ENCODE measurements at places on chromosomes 4 and X. TPM values are rescaled to one million over a fixed set of nuclear protein-coding genes. Genes with fewer than 3 reads are reported as not detected.

COX18 gene
- total RNA-seq = 21.2 TPM

FAM241A gene
- total RNA-seq = 7.2 TPM

HS6ST2 gene
- total RNA-seq = not detected

- H3K27me3 ChIP-seq = no peaks in the 10 kb centered on the region
- H3K4me3 ChIP-seq = no peak overlapping the region
- H3K27ac ChIP-seq = no peak overlapping the region
- no peaks in the 10 kb centered on the region for H3K36me3 ChIP-seq
- DNase-seq = no peak
These were observed 114.4 kb downstream of the PSAPL1 start for GRCh38 chr4:7320206-7320797.

CT47C1 gene
- not detected for total RNA-seq

MAGEC3 gene
- not detected for total RNA-seq

DNA sequence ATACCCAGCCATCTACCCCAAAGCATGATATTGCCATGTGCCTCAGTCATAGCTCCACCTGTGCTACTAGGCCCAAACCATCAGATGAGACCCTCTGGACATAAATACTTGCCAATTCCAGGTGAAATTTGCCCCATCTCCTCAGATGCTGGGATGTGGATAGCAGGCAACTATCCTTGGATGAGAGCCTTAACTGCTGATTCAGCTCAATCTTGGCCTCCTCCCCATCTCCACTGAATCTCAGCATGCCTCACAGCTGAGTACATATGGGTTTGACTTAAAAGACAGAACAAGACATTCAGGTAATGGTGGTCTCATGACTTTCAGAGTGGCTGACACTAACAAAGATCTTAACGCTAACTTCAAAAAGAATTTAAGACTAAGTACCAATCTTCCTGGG, 50.8 kb upstream of the KLHL13 start:
- no peaks in the 10 kb centered on the region for H3K36me3 ChIP-seq
- DNase-seq = no peak
- H3K27ac ChIP-seq = no peak overlapping the region
- no peaks in the 10 kb centered on the region for H3K4me1 ChIP-seq
- no peak overlapping the region for H3K4me3 ChIP-seq

GRCh38 chr4:76665721-76666120, 230.7 kb downstream of the SHROOM3 start:
- no peak for DNase-seq
- H3K4me3 ChIP-seq = no peak overlapping the region
- H3K36me3 ChIP-seq = no peaks in the 10 kb centered on the region
- H3K27me3 ChIP-seq = no peaks in the 10 kb centered on the region
- no peak overlapping the region for H3K27ac ChIP-seq

DNA sequence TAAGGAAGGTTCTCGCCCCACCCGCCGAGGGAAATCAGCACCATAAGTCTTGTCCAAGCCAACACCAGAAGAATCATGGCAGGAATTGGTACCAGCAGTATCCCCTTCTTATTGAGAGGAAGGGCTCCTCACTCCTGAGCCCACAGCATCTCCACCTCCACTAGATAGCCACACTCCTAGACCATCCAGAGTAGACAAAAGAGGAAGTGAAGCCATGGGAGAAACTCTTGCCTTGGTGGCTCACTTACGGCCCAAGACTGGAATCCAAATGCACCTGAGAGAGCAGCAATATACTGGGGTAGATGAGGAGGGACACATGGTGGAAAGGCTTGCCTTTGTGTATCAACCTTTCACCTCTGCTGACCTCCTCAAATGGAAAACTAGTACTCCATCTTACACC, 255.3 kb upstream of the PRKX start:
- H3K27ac ChIP-seq = no peak overlapping the region
- peaks cover 4% of the 10 kb centered on the region for H3K4me1 ChIP-seq
- no peak for DNase-seq
- no peak overlapping the region for H3K4me3 ChIP-seq
- no peaks in the 10 kb centered on the region for H3K27me3 ChIP-seq

All from thyroid gland (tissue), 4 donors.